Activated CD8-positive, alpha-beta memory T cell treated with anti-CD3 and anti-CD28 coated beads for 1 hour (primary cell): ENCODE measurements at places on chromosomes 13 and 19.

- peak; percentile 49 for DNase-seq
Observed at GRCh38 chr19:40284501-40285352, at the start of gene AKT2. Gene AKT2 (minus strand): TSS chr19:40285345. CDS start chr19:40265267, 20,078 bp downstream.

GRCh38 chr19:16614941-16615340 is 13.1 kb downstream of the MED26 start:
- no peak for DNase-seq

GRCh38 chr13:85816413-85816812 is 17.2 kb upstream of the SLITRK6 start:
- no peak for DNase-seq

DNA sequence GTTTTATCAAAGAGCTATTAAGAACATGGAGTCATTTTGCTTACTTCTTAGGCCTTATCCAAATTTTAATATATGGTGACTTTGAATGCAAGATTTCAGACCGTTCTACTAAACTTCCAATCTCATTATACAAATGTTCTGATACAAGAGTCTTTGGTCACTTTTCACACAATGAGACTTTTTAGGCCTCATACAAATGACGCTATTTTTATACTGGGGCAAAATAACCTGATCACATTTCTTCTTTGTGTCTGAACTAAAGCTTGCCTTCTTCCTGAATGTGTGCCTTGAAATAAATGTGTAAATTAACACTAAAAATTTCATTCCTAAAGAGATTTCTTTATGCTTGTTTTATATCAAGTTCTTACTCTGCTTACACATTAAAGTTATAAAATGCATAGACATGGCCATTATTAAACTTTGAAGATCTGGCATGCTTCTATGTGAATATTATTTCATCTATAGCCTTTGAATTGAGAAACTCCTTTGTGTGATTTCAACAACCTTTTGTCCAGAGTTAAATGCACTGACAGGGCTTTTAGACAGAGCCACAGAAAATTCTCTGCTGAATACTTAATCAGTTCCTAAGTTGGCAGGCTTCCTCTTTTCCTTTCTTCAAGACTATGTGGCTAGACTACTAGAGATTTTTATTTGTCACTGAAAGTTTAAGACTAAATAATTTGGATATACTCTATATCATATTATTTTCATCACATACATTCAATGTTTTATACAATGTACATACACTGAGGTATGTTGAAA is 86.1 kb downstream of the EDNRB start:
- no peak for DNase-seq

DNA sequence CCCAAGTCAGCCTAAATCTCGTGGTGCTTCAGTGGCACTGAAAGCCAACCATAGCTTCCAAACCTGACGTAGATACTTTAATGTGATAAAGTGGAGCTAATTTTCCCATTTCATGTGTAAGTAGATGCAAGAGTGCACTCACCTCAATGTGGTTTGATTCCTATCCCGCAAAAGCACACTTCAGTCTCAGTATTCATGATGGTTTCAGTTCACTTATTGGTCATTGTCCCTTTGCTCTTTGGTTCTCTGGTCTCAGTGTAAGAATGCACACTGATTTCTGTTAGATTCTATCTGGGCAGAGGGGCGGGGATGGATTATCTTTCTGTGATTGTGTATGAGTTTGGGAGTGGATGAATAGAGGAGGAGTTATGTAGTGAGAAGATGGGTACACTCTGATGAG is 340.6 kb downstream of the KCNRG start:
- no peak for DNase-seq

DNA sequence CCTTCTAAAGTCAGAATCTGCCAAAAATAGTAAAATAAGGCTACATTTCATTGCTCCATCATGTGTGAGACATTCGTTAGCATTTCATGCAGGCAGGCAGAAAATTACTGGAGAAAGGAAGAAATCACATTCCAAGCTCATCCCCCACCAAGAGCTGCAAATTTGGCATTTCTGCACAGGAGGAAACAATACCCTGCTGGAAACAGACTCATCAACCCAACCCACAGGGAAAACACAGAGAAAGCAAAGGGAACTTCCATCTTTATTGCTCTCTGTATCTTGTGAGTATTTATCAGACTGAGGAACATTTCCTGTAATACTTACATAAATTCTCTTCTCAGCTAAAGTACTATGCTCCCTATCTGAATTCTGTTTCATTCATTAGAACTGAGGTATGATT is 95.7 kb downstream of the KCTD12 start:
- DNase-seq = no peak

DNA sequence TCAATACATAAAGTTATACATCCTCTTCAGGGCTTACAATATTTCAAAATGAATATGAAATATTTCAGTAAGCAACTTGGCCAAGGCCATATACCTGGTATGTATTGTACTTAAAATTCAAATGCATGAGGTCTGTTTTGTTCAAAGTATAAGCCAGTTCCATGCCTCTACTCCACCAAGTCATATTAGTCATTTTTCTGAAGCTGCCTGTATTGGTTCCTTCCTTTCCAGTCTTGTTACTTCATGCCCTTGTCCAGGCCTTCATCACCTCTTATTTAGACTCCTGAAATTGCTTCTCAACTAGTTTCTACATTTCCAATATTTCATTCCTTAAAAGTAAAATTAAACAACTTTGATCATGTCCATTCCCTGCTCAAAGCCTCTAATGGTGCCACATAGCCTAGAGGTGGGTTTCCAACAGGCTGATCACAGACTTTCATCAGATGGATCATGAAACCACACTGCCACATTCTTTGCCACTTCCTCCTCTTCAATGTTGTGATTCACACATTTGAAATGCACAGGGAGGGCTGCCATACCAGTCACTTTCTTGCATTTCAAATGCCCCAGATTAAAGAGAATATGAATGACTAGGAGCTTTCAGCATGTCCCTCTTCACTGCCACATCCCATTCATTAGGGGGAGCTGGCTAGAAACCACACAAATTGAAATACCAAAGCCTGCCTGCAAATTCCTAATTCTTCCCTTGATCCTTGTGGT is 424.1 kb upstream of the DACH1 start:
- no peak for DNase-seq

- no peak for DNase-seq
Observed at GRCh38 chr19:31511696-31512095, 162.5 kb upstream of the TSHZ3 start.

- DNase-seq = no peak
Observed at GRCh38 chr13:23570099-23570920, at the start of gene TNFRSF19. Gene TNFRSF19 (plus strand): TSS chr13:23570412. CDS start chr13:23590184, 19,772 bp downstream.

GRCh38 chr13:20383058-20383457 is 142.6 kb downstream of the CRYL1 start:
- DNase-seq = no peak

DNA sequence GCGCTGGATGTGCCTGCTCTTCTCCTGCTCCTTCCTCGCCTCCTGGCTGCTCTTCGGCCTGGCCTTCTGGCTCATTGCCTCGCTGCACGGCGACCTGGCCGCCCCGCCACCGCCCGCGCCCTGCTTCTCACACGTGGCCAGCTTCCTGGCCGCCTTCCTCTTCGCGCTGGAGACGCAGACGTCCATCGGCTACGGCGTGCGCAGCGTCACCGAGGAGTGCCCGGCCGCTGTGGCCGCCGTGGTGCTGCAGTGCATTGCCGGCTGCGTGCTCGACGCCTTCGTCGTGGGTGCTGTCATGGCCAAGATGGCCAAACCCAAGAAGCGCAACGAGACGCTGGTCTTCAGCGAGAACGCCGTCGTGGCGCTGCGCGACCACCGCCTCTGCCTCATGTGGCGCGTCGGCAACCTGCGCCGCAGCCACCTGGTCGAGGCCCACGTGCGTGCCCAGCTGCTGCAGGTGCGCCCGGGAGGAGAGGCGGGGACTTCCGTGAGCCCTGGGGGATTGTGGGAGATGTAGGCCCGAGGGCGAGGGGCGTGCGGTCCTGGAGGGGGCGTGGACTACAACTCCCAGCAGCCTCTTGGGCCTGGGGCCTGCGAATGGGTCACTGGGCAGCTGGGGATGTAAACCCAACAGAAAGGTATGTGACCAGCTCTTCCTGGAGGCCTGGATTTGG is 6.7 kb downstream of the KCNJ14 start:
- no peak for DNase-seq

GRCh38 chr19:46040952-46041500 is at the start of gene IGFL4:
Gene IGFL4 (minus strand): TSS chr19:46041002. CDS start chr19:46040962, 40 bp downstream.
- DNase-seq = no peak

DNA sequence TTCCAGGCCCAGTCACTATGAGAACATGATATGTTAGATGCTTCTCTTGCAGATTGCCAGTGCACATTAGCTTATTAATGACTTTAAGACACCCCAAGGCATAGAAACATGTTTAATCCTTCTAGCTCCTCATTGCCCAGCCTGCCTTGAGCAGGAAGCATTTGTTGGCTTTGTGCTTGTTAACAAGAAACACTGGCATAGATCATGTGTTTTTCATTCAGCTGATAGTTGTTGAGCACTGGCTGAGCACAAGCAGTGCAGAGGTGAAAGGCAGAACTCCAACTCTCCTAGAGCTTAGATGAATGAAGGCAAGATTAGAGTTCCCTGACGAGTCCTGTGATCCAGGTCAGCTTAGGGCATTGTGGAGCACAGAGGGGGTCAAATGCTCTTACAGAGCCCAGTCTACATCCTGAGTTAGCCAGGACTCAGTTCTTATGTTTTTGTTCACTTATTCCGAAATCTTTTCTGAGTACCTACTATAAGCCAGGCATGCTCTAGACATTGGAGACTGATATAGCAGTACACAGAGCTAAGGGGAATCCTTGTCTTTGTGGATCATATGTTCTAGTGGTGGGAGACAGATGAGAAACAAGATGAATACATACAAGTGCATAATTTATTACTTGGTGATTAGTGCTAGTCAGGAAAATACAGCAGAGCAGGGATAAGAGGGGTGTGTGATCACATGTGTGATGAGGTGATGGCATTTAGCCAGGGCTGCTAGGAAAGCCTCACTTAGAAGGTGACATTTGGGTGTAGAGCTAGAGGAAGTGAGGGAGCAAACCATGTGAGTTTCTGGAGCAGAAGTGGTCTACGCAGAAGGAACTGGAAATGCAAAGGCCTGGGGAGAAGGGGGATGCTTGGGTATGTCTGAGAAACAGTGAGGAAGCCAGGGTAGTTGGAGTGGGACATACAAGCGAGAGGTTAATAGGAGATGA is 101.2 kb downstream of the WASF3 start:
- no peak for DNase-seq

GRCh38 chr13:50940509-50940908 is 30.9 kb downstream of the RNASEH2B start:
- no peak for DNase-seq

DNA sequence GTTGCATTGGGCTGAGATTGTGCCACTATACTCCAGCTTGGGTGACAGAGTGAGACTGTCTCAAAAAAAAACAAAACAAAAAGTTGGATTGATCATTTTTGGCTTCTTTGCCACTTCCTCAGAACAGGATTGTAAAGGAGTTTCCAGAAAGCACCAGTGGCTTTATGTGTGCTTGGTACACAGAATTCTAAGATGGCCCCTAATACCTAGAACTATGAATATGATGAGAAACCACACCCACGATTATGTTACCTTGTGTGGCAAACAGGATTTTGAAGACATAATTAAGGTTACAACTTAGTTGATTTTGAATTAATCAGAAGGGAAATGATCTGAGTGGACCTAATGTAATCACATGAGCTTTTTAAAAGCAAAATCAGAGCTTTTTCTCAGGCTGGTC is 26.5 kb downstream of the CEACAM1 start:
- no peak for DNase-seq

GRCh38 chr19:34989298-34989697 is 10.8 kb upstream of the GRAMD1A start:
- DNase-seq = no peak
